Stimulated activated CD8-positive, alpha-beta memory T cell treated with anti-CD3 and anti-CD28 coated beads, Interleukin-15, amount 100 ng/mL, for 24 hours (primary cell): ENCODE measurements at places on chromosomes 2 and 18.

DNA sequence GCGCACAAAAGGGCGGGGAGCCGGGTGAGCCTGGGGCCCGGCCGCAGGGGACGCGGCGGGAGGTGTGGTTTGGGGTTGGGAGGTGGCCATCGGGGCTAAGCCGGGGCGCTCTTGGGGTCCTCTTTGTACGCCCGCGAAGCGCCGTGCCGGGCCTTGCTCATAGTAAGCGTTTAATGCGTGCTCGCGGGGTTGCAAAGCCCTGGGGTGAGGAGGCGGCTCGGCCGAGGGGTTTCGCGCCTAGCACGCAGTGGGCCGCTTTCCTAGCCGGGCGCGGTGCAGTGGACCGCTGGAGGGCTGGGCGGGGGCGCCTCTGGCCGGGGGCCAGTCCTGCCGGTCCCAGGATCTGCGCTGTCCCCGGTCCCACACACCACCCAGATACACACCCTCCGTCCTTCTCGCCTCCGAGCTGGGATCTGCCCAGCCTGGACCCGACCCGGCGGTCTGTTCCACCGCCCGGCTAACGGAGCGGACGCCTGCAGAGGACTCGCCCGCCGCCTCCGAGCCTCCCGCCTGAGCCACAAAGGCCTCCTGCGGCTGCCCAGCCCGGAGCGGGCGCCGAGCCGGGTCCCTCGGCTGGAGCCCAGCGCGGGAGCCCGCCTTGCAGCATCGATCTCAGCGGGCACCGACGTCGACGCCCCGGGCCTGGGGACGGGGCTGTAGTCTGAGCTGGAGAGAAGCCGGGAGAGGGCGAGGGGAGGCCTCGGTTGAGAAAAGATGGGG, 564 bp downstream of the DPYSL5 start:
- no peak for DNase-seq

DNA sequence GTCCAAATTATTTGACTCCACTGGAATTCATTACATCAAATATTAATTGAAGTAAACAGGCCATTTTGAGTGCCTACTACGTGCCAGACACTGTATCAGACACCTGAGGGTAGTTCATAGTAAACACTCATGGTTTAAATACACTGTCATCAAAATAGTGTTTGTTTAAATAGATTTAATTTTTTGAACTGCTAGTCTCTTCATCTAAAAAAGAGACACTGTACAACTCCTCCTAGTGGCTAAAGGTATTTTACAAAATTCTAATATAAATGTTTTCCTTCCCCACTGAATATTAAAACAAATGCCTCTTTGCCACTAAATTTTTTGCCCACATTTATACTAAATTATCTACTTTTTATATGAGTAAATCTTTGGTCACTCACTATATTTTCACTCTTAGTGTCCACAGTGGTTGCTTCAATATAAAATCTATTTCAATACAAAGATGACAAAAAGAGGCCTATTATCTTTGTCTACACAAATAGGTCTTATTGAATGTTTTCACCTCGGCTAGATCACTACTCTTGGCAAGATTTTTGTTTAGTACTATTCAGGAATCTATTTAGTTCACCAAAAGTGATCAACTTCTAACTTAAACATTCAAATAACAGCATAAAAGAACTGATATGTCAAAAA, 122.1 kb downstream of the TMEM247 start:
- DNase-seq = no peak

- no peak for DNase-seq
These were observed 378.8 kb downstream of the PTPRM start for GRCh38 chr18:7945882-7946281.

GRCh38 chr18:76494231-76495005, 624 bp downstream of the ZNF516 start:
- no peak for DNase-seq

- DNase-seq = no peak
These were observed 42.9 kb upstream of the MYO1B start for GRCh38 chr2:191202209-191202721.

GRCh38 chr2:150182566-150183235, 304.8 kb downstream of the RND3 start:
- DNase-seq = no peak

DNA sequence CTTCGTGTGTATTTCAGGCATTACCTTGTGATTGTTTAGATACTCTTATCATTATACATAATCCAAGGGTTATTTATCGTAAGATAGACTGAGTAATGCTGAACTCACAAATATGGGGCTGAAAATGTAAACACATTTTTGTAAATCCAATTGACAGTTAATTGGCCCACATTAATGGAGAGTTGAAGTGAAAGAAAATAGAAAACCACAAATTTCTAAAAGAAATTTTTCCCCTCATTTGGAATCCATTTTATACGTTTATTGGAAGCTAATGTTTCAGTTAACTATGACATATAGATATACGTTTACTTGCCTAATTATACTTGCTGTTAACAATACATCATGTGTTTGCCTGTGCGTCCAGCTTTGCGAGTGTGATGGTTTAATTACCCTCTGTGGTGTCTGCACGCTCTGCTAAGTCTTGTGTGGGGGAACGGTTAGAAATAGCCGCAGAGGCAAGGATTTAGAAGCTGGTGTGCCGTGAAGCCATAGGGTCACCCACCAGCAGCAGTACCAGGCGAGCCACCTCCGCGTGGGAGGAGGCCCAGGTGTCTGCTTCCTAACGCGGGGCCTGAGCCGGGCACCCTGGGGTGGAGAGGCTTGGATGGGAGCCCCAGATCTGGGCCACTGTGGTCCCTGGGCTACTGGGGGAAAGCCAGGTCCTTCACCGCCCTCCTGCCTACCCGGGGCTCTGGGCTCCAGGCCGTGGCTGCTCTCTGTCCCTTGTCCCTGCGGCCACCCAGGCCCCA, 38.0 kb downstream of the TSHZ1 start:
- no peak for DNase-seq

DNA sequence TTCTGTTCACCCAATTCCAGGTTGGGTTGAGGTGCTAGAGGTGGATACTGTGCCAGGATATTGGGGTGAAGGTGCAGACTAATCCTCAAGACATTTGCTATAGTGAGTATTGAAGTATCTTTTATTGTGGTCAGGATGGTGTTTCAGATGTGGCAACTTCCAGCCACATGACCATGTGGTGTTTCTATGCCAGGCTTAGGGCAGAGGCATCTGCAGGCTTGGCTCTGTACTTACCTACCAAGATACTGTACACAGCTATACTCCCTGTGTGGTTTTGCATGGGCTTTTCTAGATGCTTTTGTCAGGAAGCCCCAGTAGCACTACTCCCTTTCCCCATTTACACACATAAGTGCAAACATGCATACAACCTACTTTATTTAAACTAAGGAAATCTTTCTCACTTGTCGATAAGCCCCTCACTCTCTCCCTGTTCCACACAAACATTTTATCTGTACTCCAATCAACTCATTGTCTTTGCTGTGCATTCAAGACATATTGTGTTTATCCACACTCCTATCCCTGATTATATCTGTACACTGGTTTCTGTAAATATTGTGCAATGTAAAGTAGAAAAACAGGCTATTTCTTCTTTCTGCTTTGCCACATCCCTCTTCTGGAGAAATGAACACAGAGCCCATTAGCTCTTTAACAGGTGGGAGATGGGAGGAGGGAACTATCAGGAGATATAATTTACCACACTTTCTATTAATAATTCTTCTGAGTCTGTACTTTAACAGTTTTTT, 12.3 kb downstream of the ARL6IP6 start:
- DNase-seq = no peak

GRCh38 chr2:177281400-177282180, 17.1 kb upstream of the NFE2L2 start:
- DNase-seq = no peak

GRCh38 chr2:86821842-86822241, 31.1 kb upstream of the CD8A start:
- DNase-seq = no peak

- no peak for DNase-seq
These were observed 282.3 kb downstream of the MBD5 start for GRCh38 chr2:148303161-148303560.

- DNase-seq = no peak
These were observed 359 bp downstream of the TGFBRAP1 start for GRCh38 chr2:105329197-105329554.

DNA sequence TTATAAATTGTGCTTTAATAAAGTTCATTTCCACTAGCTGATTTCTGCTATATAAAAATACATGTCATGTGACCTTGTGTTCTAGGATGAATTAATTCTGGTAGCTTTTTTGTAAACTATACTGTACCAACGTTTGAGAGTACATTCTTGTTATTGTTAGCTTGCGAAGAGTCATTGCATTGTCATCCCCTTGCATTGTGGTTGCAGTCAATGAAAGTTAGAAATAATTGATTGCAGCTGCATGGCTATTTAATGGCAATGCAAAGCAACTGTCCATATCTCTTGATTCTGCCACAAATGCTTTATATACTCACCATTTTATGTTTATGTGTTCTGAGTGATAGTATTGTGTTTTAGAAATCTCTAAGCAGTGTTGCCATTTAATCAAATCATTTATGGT, 91.6 kb downstream of the ZNF407 start:
- DNase-seq = no peak

GRCh38 chr18:10030816-10031541, 117.2 kb downstream of the VAPA start:
- DNase-seq = no peak

GRCh38 chr2:220586980-220587530, 959.6 kb downstream of the SLC4A3 start:
- no peak for DNase-seq

DNA sequence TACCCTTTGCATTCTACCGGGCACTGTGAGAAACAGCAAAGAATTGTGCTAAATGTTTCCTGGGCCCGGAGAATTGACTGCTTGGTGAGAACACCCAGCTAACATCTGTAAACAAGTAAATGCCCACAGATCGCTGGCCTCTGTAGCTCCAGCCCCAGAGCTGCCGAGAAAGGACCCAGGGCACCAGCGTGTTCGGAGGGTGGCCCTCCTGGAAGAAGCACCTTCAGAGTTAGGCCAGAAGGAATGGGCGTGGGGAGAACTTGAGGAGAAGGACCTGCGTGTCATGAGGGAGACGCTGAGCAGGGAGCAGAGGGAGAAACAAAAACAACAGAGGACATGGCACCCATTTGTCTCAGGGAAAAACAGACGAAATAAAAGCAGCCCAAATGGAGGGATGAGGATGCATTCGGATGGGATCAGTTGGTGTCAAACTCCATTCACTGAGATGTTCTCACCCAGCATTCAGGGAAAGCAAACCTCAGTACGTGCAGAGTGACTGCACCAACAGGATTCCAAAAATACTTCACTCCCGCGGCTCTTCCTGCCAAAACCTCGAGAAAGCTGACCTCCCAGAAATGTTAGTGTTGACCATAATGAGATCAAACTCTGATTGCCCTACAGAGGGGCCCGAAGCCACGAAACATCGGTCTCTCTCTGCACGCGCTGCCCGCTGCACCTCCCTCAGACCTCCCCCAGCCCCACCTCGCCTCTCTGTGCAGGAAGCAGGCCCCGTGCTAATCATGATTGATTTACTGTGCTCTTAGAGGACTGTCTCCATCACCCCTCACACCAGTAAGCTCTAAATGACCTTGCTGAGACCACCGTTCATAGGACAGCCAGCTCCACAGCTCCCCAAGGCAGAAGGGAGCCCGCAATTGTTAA, 376.3 kb upstream of the SALL3 start:
- DNase-seq = no peak

DNA sequence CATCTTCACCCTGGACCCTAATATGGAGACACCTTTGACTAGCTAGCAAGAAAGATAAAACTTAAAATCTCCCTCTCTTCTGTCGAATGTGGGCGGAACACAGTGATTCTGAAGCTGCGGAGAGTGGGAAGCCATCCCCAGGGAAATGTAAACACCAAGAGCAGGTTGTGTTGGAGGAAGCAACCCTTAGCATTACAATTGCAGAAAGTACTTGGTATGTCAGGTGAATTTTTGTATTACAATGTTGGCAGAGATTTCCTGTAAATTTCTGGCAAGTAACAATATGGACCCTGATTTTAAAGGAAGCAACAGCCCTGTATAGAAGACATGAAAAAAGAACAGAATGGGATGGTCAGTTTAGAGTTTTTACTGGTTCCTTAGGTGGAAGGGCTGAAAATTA, 35.8 kb downstream of the TSN start:
- DNase-seq = no peak
